Left renal cortex interstitium (tissue), 4 donors: ENCODE measurements at places on chromosomes 1 and 21. TPM values are rescaled to one million over a fixed set of nuclear protein-coding genes. Genes with fewer than 3 reads are reported as not detected.

GRCh38 chr1:228752675-228753265, 17.5 kb downstream of the RHOU start:
- DNase-seq: no peak

DNA sequence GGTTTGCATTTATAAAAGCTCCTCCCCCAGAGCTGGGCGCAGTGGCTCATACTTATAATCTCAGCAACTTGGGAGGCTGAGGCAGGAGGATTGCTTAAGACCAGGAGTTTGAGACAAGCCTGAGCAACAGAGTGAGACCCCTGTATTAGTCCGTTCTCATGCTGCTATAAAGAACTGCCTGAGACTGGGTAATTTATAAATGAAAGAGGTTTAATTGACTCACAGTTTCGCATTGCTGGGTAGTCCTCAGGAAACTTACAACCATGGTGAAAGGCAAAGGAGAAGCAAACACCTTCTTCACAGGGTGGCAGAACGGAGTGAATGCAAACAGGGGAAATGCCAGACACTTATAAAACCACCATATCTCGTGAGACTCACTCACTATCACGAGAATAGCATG, 52.5 kb downstream of the ZNF684 start:
- no peak for DNase-seq

- no peak for DNase-seq
Measured at GRCh38 chr1:221174330-221174993, 295.2 kb downstream of the HLX start.

GRCh38 chr21:43849532-43850299, 15.3 kb upstream of the AGPAT3 start:
- DNase-seq: no peak

GRCh38 chr1:9860887-9861286, 37.1 kb upstream of the CLSTN1 start:
- DNase-seq: no peak

- no peak for DNase-seq
Measured at GRCh38 chr1:24120965-24121364, 9.0 kb upstream of the MYOM3 start.

GRCh38 chr1:25683177-25683576, 66.6 kb downstream of the MAN1C1 start:
- DNase-seq: no peak

Gene CCDC181
- polyA plus RNA-seq: 9.0 TPM

Gene TCHH
- 0.05 TPM for polyA plus RNA-seq

GRCh38 chr1:17186216-17186909, 18.6 kb upstream of the PADI1 start:
- no peak for DNase-seq

- no peak for DNase-seq
Measured at GRCh38 chr1:230713915-230714764, at the start of gene AGT. Gene AGT (minus strand): TSS chr1:230714122. CDS start chr1:230710823, 3,299 bp downstream.

Gene AK5
- 5.9 TPM for polyA plus RNA-seq
